ENCODE measurements at places on chromosomes 13 and 19. TPM values are rescaled to one million over a fixed set of nuclear protein-coding genes. Genes with fewer than 3 reads are reported as not detected.

DNA sequence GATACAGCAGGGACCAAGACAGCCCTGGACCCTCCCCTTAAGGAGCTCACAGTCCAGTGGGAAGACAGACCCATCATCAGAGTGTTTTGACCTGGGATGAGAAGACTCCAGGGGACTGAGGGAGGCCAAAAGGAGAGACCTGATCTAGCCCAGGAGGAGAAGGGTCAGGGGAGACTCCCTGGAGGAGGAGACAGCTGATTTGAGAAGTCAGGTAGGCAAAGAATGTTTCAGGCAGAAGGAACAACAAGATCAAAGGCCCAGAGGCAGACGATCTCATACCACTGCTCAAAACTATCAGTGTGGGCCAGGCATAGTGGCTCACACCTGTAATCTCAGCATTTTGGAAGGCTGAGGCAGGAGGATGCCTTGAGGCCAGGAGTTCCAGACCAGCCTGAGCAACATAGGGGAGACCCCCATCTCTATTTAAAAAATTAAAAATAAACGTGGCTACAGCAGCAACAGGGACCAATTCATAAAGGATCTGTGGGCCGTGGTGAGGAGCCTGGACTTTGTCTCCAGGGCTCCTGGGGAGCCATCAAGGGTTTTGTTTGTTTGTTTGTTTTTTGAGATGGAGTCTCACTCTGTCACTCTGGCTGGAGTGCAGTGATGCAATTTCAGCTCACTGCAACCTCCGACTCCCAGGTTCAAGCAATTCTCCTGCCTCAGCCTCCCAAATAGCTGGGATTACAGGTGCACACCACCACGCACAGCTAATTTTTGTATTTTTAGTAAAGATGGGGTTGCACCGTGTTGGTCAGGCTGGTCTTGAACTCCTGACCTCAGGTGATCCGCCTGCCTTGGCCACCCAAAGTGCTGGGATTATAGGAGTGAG lies 2.2 kb upstream of the COX6B1 start:
- DNase-seq = no peak

- DNase-seq = no peak
Observed at GRCh38 chr19:38547421-38547820, 70.3 kb downstream of the MAP4K1 start.

- DNase-seq = no peak
Observed at GRCh38 chr19:14474827-14475226, 327 bp downstream of the PTGER1 start.

- no peak for DNase-seq
Observed at GRCh38 chr19:27868007-27868406, 1344.9 kb downstream of the UQCRFS1 start.

NCAN gene
- total RNA-seq = not detected

PNMA8C gene
- total RNA-seq = 0.03 TPM

IGFL3 gene
- total RNA-seq = not detected

FCER2 gene
- total RNA-seq = not detected

All from SK-MEL-5 (cell line).